ENCODE measurements at places on chromosomes 5 and 9. TPM values are rescaled to one million over a fixed set of nuclear protein-coding genes. Genes with fewer than 3 reads are reported as not detected.

DNA sequence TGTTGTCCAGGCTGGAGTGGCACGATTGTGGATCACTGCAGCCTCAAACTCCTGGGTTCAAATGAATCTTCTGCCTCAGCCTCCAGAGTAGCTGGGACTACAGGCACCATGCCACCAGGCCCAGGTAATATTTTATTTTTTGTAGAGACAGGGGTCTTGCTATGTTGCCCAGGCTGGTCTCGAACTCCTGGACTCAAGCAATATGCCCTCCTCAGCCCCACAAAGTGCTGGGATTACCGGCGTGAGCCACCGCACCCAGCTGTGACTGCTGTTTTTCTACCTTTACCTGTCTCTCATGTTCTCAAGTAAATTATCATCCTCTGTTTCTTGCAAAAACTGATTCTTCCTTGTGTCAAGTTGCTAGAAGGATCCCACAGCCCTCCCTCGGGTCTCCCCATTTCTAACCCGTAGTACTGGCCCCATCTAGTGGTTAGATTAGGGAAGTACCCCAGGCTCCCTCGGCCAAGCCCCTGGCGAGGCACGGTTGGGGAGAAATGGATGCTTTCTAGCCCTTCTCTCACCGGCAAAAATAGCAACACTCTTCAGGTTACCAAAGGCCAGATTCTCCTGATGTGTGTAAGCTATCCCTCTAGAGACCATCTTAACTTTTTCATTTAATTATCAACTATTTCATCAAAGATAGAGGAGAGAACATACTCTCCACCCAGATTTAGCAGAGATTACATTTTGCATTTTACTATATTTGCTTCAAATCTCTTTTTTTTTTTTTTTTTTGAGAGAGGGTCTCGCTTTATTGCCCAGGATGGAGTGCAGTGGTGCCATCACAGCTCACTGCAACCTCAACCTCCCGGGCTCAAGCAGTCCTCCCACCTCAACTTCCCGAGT is 19.2 kb upstream of the TOR1B start:
- DNase-seq = no peak
- H3K4me1 ChIP-seq = no peaks in the 10 kb centered on the region
- H3K27me3 ChIP-seq = no peaks in the 10 kb centered on the region
- no peaks in the 10 kb centered on the region for H3K36me3 ChIP-seq

GRCh38 chr5:133072021-133072420 is 20.2 kb downstream of the HSPA4 start:
- no peaks in the 10 kb centered on the region for H3K36me3 ChIP-seq
- no peaks in the 10 kb centered on the region for H3K4me1 ChIP-seq
- no peaks in the 10 kb centered on the region for H3K27me3 ChIP-seq

- no peak for DNase-seq
- H3K36me3 ChIP-seq = no peaks in the 10 kb centered on the region
- peaks cover 39% of the 10 kb centered on the region for H3K4me1 ChIP-seq
- peak overlapping the region; percentile 77 for H3K4me3 ChIP-seq
- H3K27me3 ChIP-seq = no peaks in the 10 kb centered on the region
- peak overlapping the region; percentile 45 for H3K27ac ChIP-seq
Measured at GRCh38 chr5:149141957-149142851, 911 bp downstream of the ABLIM3 start.

PTPN3 gene
- 15.5 TPM for total RNA-seq

RXRA gene
- total RNA-seq = 49.4 TPM

DNA sequence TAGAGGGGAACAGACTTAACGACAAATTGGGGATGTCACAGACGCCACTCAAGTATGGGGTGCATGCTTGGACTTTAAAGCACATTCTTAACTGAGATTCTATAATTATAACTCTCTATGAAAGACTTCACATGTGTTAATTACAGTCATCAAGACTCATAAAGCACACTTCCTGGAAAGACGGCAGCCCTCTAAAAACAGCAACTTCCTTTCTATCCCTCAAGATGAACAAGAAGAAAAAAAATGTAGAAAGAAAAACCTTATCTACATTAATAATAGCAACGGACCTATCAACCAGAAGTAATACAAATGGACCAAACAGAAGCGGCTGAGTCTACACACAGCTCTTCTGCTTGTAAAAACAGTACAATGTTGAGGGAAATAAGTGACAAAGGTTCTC is 21.2 kb downstream of the GNAQ start:
- H3K27ac ChIP-seq = no peak overlapping the region
- no peak overlapping the region for H3K4me3 ChIP-seq
- no peaks in the 10 kb centered on the region for H3K27me3 ChIP-seq
- peaks cover 39% of the 10 kb centered on the region for H3K4me1 ChIP-seq
- no peak for DNase-seq
